ENCODE measurements at places on chromosomes 16 and 17. TPM values are rescaled to one million over a fixed set of nuclear protein-coding genes. Genes with fewer than 3 reads are reported as not detected.
A peak's percentile ranks its signal among the peaks of the same experiment; 100 is the strongest.

GRCh38 chr17:35241520-35241919, 1.4 kb upstream of the SLFN5 start:
- H3K27me3 ChIP-seq: no peaks in the 10 kb centered on the region
- peak overlapping the region; percentile 94 for H3K27ac ChIP-seq
- no peak for DNase-seq

DNA sequence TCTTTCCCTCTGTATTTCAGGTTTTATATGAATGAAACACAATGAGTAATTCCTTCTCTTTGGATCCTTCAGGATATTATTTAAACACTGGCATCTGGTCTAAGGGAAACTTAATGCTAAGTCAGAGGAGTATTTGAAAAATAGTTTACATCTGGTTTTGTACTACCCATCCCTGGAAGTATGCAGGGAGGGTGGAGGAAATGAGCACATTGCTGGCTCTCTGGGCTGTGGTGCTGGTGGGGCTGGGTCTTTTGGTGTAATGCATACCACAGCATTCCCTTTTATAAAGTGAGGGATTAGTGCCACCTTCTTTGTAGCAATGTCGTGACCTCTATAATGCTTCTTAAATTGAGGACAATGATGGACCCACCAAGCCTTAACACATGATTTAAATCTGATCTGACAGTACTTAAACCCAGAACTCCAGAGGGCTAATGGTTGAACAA, 105.5 kb upstream of the AXIN2 start:
- DNase-seq: no peak
- no peaks in the 10 kb centered on the region for H3K4me1 ChIP-seq
- no peaks in the 10 kb centered on the region for H3K36me3 ChIP-seq
- no peak overlapping the region for H3K27ac ChIP-seq
- H3K4me3 ChIP-seq: no peak overlapping the region

DNA sequence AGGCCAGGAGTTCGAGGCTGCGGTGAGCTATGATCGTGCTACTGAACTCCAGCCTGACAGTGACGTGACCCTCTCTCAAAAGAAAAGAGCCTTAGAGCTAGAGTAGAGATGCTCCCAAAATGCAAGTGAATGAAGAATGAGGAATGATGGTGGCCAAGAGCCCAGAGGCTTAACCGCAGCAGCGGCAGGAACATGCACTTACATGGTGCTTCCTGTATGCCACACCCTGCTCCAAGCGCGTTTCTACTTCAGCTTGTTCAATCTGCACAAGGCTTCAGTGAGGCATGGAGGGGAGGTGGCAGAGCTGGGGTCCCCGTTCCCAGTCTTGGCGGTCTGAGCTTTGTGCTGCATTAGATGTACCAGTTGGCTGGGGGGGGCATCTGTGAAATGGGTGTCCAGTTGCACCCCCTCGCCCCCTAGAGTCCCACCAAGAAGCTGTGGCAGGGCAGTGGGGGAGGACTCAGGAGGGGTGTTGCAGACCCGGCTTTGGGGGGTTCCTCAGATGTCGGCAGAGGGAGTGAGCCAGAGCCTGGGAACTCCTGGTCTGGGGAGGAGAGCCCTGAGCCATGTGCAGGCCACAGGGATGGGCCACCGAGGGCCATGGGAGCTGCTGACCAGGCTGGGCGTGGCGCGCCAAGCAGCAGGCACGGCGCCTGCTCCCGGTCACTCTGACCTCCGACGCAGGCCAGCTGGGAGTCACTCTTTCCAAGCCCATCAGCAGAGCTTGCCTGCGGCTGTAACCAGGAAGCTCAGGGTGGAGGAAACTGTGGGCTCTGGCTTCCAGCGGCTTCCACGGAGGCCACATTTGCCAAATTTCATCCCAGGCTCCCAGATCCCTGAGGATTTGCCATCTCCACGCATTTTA, 260.1 kb downstream of the PARN start:
- no peak for DNase-seq
- no peak overlapping the region for H3K4me3 ChIP-seq
- no peaks in the 10 kb centered on the region for H3K36me3 ChIP-seq
- H3K4me1 ChIP-seq: peaks cover 15% of the 10 kb centered on the region
- H3K27ac ChIP-seq: no peak overlapping the region
- no peaks in the 10 kb centered on the region for H3K27me3 ChIP-seq

DNA sequence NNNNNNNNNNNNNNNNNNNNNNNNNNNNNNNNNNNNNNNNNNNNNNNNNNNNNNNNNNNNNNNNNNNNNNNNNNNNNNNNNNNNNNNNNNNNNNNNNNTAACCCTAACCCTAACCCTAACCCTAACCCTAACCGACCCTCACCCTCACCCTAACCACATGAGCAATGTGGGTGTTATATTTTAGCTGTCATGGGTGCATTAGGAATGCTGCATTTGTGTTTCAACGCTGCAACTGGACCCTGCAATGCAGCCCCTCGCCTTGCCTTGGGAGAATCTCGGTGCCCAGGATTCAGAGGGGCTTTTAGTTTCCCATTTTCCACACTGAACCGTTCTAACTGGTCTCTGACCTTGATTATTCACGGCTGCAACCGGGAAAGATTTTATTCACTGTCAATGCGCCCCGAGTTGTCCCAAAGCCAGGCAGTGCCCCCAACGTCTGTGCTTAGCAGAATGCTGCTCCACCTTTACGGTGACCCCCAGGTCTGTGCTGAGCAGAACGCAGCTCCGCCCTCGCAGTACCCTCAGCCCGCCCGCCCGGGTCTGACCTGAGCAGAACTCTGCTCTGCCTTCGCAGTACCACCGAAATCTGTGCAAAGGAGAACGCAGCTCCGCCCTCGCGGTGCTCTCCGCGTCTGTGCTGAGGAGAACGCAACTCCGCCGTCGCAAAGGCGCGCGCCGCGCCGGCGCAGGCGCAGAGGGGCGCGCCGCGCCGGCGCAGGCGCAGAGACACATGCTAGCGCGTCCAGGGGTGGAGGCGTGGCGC, 43.3 kb downstream of the POLR3K start:
- H3K4me3 ChIP-seq: peak overlapping the region; percentile 12
- no peak for DNase-seq
- no peaks in the 10 kb centered on the region for H3K27me3 ChIP-seq
- H3K4me1 ChIP-seq: no peaks in the 10 kb centered on the region
- H3K36me3 ChIP-seq: no peaks in the 10 kb centered on the region

GRCh38 chr16:27786221-27786922, 236.4 kb downstream of the KATNIP start:
- H3K27me3 ChIP-seq: no peaks in the 10 kb centered on the region
- no peak for DNase-seq
- no peaks in the 10 kb centered on the region for H3K4me1 ChIP-seq

- peak overlapping the region; percentile 61 for H3K27ac ChIP-seq
- DNase-seq: peak; percentile 68
- no peaks in the 10 kb centered on the region for H3K36me3 ChIP-seq
- H3K4me3 ChIP-seq: no peak overlapping the region
- H3K4me1 ChIP-seq: peaks cover 18% of the 10 kb centered on the region
Observed at GRCh38 chr17:27466743-27467375, 10.6 kb downstream of the KSR1 start.

DNA sequence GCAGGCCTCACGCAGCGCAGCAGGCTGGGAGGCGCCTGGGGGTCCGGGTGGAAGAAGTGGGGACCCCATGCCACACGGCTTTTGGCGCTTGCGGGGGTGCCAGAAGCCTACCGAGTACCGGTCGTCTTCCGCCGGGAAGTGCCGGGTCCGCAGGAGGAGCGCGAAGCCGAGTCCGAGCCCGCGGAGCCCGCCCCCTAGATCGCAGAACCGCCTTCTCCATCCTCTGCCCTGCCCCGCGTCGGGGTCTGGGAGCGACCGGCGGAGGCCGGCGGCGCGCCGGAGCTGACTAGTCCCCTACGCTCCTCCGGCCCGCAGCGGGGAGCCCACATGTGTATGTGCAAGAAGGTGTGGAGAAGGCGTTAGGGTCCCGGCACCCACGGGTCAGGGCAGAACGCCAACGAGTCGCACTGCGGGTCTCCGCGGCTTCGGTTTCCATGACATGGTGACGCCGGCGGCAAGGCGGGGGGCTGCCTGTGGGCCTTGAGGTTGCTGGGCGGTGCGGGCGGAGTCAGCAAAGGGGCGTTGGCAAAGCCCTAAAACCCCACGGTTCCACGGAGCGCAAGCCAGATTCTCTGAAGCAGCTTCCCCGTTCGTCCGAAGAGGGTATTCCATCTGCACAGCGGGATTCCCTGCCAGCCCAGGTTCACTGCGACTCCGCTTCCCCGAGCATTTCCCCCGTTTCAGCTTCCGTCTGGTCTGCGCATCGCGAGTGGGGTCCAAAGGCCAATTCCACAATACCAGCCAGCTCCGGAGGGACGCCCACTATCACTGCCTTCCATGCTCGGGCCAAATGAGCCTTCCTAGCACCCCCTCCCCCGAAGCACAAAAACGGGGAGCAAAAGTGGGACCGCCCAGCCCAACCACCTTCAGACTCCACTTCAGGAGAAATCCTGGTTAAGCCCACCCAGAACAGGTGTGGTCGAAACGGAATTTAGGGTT, 2.3 kb upstream of the LHX1 start:
- no peak overlapping the region for H3K27ac ChIP-seq
- peaks cover 62% of the 10 kb centered on the region for H3K4me1 ChIP-seq
- H3K27me3 ChIP-seq: peaks cover 92% of the 10 kb centered on the region
- H3K4me3 ChIP-seq: peak overlapping the region; percentile 29
- no peaks in the 10 kb centered on the region for H3K36me3 ChIP-seq
- DNase-seq: no peak

DNA sequence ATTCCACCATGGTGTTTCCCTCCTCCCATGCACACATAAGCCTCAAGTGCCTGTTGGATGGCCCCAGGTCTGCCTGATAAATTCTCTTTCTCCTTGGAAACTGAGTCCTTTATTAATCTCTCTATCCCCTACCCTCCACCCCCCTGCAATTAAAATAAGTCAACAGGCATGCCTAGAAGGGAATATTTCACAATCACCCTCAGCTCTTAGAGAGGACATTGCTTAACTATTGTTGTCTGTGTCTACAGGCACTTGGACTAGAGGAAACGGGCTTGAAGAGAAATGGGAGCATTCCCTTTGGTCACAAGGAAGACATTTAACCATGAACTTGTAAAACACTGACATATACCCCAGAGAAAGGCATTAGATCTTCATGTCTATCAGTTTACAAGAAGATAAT, 39.5 kb downstream of the RCVRN start:
- H3K36me3 ChIP-seq: no peaks in the 10 kb centered on the region
- no peak for DNase-seq
- no peaks in the 10 kb centered on the region for H3K27me3 ChIP-seq
- no peak overlapping the region for H3K4me3 ChIP-seq

GRCh38 chr16:85612801-85613603, at the start of gene GSE1:
TSS of gene GSE1 (plus strand) at chr16:85613322. CDS start at chr16:85613392, 70 bp downstream.
- peak within 1 kb of the TSS; percentile 84 for H3K4me3 ChIP-seq
- peak; percentile 44 for DNase-seq
- H3K4me1 ChIP-seq: peaks cover 81% of the 10 kb centered on the region
- no peaks in the 10 kb centered on the region for H3K36me3 ChIP-seq
- H3K27ac ChIP-seq: no peak within 1 kb of the TSS

DNA sequence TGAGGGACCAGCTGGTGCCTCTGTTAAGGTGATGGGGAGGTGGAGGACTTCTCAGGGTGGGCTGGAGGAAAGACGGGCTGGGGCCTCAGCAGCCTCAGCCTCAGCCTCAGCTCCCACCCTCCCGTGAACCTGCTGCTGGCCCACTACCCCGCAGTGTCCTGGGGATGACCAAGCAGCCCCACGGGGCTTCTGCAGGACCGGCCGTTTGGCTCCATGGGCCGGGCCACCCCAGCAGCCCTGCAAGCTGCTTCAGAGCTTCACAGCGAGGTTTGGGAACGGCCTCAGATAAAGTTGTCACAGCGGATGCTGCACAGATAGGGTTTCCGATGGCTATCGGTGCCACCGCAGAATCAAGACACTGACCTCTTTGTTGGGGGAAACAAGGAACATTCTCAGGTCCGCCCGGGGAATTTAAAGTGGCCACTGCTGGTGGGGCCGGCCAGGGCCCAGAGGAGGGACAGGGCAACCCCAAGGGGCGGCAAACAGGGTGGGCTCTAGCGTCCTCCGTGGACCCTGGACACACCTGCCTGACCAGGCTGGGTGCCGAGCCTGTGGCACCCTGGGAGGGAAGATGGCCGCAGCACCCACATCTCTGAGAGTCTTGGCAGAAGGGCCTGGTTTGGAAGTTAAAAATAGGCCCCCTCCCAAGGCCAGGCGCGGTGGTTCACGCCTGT, 47.8 kb upstream of the ZC3H18 start:
- H3K27ac ChIP-seq: no peak overlapping the region
- no peak overlapping the region for H3K4me3 ChIP-seq
- no peaks in the 10 kb centered on the region for H3K36me3 ChIP-seq

GRCh38 chr17:38419508-38419981, 8.7 kb upstream of the ARHGAP23 start:
- H3K4me3 ChIP-seq: no peak overlapping the region
- no peak overlapping the region for H3K27ac ChIP-seq
- no peak for DNase-seq
- no peaks in the 10 kb centered on the region for H3K36me3 ChIP-seq
- H3K4me1 ChIP-seq: peaks cover 14% of the 10 kb centered on the region

DNA sequence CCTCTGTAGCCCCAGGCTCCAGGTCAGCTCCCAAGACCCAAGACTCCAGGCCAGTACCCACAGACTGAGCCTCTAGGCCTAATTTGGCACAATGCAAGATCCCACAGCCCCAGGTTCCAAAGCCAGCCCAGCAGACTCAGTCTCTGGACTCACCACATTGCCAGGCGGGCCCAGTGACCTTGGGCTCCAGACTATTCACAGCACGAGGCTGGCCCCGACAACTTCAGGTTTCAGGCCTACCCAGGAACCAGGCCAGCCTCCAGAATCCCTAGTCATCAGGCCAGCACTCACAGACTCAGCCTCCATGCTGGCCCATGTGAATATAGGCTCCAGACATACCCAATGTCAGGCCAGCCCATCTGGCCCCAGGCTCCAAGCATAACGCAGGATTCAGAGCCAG, 103.8 kb downstream of the CEP112 start:
- no peaks in the 10 kb centered on the region for H3K27me3 ChIP-seq
- H3K36me3 ChIP-seq: no peaks in the 10 kb centered on the region
- no peaks in the 10 kb centered on the region for H3K4me1 ChIP-seq
- no peak overlapping the region for H3K4me3 ChIP-seq

GRCh38 chr16:14071576-14072271, 605 bp downstream of the MRTFB start:
- H3K4me1 ChIP-seq: peaks cover 17% of the 10 kb centered on the region
- no peak overlapping the region for H3K27ac ChIP-seq
- H3K4me3 ChIP-seq: peak overlapping the region; percentile 73
- H3K27me3 ChIP-seq: peaks cover 5% of the 10 kb centered on the region

- H3K36me3 ChIP-seq: peaks cover 41% of the 10 kb centered on the region
- H3K4me3 ChIP-seq: peak overlapping the region; percentile 37
- peaks cover 32% of the 10 kb centered on the region for H3K4me1 ChIP-seq
Observed at GRCh38 chr16:50365791-50366575, 2.8 kb downstream of the BRD7 start.

- H3K36me3 ChIP-seq: no peaks in the 10 kb centered on the region
- no peaks in the 10 kb centered on the region for H3K4me1 ChIP-seq
- H3K27me3 ChIP-seq: peaks cover 6% of the 10 kb centered on the region
- no peak overlapping the region for H3K4me3 ChIP-seq
Observed at GRCh38 chr17:31427684-31428083, 36.2 kb downstream of the RAB11FIP4 start.

- H3K4me3 ChIP-seq: no peak overlapping the region
- no peak overlapping the region for H3K27ac ChIP-seq
- H3K36me3 ChIP-seq: no peaks in the 10 kb centered on the region
- H3K27me3 ChIP-seq: no peaks in the 10 kb centered on the region
- no peaks in the 10 kb centered on the region for H3K4me1 ChIP-seq
Observed at GRCh38 chr16:15961571-15962090, 12.2 kb downstream of the ABCC1 start.

Gene RHBDF1
- not detected for polyA plus RNA-seq

Measured in CD14-positive monocyte (primary cell).